Suppressor macrophage treated with lipopolysaccharide for 4 hours (primary cell): ENCODE measurements at places on chromosomes 3 and 15.
A peak's percentile ranks its signal among the peaks of the same experiment; 100 is the strongest.

DNA sequence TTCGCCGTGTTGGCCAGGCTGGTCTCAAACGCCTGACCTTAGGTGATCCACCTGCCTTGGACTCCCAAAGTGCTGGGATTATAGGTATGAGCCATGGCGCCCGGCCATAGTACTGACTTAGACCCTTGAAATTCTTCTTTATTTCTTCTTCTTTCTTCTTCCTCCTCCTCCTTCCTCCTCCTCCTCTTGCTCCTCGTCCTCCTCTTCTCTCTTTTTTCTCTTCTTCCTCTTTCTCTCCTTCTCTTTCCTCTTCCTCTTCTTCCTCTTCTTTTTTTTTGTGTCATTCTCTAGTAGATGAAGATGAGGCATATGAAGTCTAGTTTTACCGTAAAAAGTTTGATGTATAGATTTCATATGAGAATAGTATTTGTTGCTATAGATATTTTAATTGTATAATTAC lies 9.3 kb downstream of the RPL15 start:
- DNase-seq: no peak

- no peak for DNase-seq
These were observed 89.7 kb downstream of the TP63 start for GRCh38 chr3:189720736-189721417.

GRCh38 chr3:56001537-56001936 lies 466.7 kb downstream of the ERC2 start:
- DNase-seq: no peak

DNA sequence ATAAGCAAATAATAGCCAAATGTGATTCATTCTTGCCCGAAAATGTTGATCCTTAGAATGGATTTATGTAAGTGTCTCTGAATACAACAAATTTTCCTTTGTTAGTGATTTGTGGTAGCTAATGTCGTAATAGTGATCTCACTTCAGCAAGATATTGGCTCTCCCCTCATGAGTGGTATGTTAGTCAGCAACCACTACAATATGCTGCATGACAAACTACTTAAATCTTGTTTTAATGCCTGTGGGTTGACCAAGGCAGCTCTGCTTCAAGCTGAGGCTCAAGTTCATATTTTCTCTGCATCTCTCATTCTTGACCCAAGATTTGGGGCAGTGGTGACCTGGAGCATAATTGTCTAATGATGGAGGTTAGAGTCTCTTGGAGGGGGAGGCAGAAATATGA lies 49.8 kb upstream of the GALNT15 start:
- peak; percentile 57 for DNase-seq

- no peak for DNase-seq
These were observed 117.0 kb downstream of the WNT7A start for GRCh38 chr3:13762906-13763305.

- DNase-seq: no peak
These were observed 12.9 kb downstream of the SSUH2 start for GRCh38 chr3:8631661-8632060.

GRCh38 chr15:53565721-53566120 lies 193.7 kb downstream of the WDR72 start:
- DNase-seq: no peak

DNA sequence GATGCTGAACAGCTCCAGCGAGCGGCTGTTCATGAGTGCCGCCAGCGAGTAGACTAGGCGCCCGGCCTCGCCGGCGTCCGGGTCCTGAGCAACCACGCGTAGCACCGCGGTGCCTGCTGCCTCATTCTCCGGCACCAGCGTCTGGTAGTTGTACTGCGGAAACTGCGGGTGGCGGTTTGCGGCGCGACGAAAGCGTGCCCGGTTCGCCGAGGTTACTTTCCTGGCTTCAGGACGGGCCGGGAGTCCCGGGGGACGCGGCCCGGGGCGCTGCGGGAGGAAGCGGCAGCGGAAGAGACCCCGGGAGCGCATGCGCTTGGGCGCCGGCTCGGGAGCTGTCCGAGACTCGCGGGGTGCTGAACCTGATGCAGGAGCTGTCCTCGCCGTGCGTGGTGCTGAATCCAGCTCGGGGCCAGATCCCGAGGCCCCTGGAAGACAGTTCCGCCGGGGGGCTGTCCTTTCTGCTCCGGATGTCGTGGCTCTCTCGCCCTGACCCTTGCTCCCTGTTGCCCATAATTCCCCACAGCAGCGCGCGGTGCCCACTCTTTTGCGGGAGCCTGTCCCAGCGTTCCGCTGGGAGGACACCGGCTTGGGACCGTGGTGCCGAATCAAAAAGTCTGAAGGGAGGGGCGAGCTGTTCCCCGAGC lies 1.1 kb downstream of the CELSR3 start:
- peak; percentile 64 for DNase-seq

GRCh38 chr15:63999177-63999576 lies 47.1 kb downstream of the DAPK2 start:
- DNase-seq: no peak

- DNase-seq: no peak
These were observed 86.8 kb downstream of the NUP210 start for GRCh38 chr3:13333236-13333897.

GRCh38 chr15:66959875-66960274 lies 105.5 kb upstream of the SMAD3 start:
- no peak for DNase-seq

DNA sequence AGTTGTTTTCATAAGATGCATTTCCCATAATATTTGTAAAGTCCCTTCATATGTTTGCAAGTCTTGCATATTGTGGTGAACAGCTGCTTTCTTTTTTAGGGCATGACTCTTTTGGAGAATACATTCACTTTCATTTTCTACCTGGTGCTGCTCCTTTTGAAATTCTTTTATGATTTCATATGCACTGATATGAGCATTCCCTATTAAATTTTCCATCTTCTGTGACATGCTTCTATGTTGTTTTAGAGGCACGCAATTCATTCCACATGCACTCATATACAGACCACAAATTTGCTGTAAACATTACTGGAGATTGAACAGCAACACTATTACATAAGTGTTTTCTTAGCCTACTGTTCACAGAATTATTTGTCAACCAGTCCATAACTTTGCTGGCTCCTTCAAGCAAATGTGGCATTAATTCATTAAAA lies 92.8 kb upstream of the TNFSF10 start:
- peak; percentile 82 for DNase-seq

DNA sequence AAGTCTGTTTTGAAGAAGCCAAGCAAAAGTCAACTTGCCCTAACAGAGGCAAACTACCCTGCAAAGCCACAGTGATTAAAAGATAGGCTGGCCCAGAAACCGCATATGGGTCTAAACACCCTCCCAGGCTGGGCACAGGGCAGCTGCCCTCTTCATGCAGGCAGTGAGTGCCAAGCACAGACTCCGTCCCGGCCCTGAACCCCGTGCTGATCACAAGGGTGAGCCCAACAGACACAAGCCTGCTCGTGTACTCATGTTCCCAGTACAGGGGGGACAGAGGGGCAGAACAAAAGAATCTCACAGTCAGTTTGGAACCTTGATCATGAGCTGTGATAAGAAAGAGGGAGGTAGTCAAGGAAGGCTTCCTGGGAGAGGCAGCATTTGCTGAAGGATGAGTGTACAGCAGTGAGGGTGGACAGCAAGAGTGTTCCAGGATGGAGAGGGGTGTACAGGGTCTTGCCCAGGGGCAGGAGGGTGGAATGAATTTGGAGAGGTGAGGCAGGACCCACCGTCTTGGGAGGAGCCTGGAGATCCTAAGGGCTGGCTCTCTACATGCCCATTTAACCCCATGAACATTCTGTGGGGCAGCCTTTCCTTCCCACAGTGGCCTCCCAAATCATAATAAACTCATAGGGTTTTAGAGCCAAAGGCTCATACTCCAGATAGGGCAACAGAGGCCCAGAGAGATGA lies 43.2 kb upstream of the PRR23E start:
- DNase-seq: no peak

DNA sequence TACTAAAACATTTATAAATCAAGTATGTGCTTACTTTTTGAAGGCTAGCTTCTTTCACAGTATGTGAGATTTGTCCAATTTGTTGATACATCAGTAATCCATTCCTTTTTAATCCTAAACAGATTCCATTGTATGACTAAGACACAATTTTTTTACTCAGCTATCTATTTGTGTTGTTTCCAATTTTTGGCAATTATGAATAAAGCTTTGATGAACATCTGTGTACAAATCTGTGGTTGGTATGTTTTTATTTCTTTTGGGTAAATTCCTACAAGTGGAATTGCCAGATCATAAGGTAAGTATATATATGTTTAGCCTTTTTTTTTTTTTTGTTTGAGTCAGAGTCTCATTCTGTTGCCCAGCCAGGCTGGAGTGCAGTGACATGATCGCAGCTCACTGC lies 56.2 kb upstream of the VEPH1 start:
- DNase-seq: no peak

DNA sequence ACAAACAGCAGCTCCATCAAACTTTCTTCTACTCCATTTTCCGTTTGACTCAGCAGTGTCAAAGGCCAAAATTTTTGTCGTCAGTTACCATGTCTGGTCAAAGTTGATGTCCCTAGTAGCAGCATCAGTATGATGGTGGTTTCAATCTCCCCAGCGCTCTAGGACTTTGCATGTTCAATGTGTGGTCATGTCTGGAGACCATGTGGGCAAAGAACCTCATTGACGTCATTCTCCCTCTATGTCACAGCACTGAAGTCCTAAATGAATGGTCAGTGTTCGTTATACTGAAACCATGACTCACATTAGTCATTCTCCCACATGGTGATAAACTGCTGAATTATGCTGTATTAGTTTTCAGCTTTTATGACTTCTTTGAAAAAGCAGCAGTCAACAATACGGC lies 23.2 kb downstream of the SHC4 start:
- no peak for DNase-seq

DNA sequence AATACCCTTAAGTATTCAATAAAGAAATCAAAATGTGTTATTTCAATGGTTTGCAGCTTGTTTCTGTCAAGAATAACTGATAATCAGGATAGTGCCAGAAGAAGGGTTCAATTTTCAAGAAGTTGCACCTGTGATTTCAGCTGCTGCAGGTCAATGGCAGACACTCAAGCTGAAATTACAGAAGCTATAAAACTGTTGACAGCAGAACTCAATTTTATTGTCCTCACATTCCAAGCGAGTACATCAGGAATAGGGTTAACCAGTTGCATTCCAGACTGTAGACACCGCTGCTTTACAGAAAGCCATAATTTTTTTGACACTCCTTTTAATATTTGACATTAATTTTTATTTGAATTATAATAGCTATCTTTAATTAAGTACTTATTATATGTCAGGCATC lies 364.1 kb downstream of the CGGBP1 start:
- no peak for DNase-seq

GRCh38 chr15:89419370-89419984 lies 76.9 kb downstream of the RHCG start:
- peak; percentile 50 for DNase-seq

GRCh38 chr15:37122703-37123102 lies 22.4 kb upstream of the MEIS2 start:
- no peak for DNase-seq

DNA sequence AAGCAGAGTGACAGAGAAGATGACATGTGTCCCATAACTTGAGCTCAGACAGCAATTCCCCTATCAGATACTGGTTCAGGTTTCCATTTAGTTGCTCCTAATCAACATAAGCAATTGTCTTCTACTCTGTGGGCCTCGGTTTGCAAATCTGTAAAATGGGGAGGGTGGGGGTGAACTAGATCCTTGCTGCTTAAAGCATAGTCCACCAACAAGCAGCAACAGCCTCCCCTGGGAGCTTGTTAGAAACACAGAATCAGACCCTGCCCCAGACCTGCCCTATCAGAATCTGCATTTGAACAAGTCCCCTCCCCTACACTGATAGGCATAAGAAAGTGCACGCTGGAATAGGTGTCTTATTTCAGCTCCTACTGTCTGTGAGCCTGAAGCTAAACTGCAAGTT lies 87.8 kb downstream of the CEMIP start:
- no peak for DNase-seq

DNA sequence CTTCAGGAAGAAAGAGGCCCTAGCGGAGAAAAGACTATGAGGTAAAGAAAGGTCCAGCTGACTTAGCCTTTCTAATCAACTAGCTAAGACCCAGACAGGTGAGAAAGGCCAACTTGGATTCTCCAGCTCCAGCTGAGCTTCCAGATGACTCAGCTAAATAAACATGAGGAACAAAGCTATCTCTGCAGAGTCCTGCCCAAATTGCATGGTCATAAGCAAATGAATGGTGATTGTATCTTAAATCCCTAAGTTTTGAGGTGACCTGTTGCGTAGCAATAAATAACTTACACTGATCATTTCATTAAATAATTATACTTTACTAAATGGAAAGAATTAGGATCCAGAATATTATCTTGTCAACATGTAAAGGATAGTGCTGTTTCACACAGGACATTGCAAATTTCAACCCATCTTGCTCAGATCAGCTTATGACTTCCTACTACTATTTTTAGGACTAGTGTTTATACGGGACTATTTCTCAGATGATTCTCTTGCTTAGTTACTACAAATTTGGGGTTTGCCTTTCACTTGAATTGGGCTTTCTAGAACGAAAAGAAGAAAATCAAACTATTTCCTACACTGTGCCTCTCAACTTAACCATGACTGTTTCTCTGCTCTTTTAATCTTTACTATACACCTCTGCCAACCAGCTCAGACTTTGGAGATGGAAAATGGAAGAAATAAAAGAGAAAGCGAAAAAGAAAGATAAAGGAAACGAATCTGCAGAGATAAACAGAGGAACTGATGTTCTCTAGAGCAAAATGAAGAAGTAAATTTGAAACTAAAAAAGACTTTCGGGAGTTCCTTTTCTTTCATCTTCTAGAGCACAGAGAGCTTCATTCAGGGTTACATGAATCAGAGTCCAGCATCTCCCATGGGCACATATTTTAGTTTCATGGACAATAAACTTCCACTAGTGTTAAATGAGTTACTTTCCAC lies 6.6 kb upstream of the ADGRG7 start:
- peak; percentile 74 for DNase-seq

DNA sequence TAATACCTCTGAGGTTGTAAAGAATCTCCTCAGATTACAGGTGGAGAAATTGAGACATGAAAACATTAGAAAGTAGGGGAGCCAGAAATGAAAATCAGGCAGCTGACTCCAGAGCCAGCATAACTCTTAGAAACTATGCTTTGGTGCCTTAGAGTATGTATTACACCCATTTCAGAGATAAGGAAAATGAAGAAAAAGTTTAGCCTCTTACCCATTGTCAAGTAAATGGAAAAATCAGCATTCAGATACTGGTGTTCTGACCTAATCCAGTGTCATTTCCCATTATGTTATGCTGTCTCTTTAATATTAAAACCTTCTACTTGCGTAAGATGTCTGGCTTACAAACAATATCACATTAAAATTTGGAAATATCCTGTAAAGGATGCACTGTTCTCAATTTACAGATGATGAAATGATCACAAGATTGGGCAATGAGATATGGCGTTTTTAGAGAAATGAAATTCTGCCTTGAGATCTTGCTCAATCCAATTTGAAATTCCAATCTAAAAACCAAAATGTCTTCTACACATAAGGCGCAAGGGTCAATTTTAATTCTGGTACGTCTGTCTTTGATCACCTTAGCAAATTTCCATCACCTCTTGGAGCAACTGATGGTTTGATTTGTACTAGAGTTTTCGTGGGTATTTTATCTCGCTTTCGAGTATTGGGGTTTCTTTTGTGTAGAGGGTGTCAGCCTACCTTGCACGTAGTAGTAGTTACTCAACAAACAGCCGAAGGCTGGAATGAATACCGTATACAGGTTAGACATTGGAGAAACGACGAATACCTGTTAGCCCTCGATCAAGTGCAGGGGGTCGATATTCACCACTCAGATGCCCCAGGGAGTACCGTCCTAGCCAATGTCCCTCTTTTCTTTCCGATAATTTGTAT lies 902 bp upstream of the ZCWPW2 start:
- DNase-seq: peak; percentile 94

GRCh38 chr15:62782896-62783295 lies 259.7 kb upstream of the TPM1 start:
- no peak for DNase-seq

- no peak for DNase-seq
These were observed 173.7 kb downstream of the CDIN1 start for GRCh38 chr15:36753173-36753572.

- peak; percentile 59 for DNase-seq
These were observed 371.7 kb upstream of the GBE1 start for GRCh38 chr3:82133070-82133606.
